ENCODE measurements at places on chromosomes 1 and 21. TPM values are rescaled to one million over a fixed set of nuclear protein-coding genes. Genes with fewer than 3 reads are reported as not detected.

DNA sequence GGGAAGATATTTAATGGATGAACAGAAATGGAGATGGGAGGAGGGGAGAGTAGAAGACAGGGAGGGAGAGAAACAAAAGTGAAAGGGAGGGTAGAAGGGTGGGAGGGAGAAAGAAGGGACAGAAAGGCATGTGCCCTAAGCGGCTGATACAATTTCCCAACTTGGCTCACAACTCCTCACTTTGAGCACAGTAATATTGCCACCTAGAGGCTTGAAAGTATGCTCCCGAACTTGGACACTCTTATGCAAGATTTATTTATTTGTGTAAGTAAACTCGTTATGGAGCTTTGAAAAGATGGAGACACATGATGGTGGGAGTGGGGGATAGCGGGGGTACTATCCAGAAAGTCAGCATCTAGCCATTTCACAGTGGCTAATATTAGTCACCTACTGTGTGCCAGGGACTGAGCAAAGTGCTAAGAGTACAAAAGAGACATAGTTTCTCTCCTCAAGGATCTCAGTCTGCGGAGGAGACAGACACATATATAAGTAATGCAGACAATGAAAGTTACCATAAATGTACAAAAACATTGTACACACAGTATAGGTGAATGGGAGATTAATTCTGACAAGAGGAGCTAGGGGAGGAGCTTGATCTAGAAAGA is 189.7 kb downstream of the SEC16B start:
- no peak for DNase-seq

- no peak for DNase-seq
Observed at GRCh38 chr1:111582644-111583618, 36.7 kb upstream of the RAP1A start.

- DNase-seq, result no peak
Observed at GRCh38 chr1:92442351-92442750, 44.4 kb downstream of the GFI1 start.

LRRC7 gene
- polyA plus RNA-seq, result 25.8 TPM

GRCh38 chr1:113073479-113073950 is 517 bp downstream of the LRIG2 start:
- no peak for DNase-seq

DNA sequence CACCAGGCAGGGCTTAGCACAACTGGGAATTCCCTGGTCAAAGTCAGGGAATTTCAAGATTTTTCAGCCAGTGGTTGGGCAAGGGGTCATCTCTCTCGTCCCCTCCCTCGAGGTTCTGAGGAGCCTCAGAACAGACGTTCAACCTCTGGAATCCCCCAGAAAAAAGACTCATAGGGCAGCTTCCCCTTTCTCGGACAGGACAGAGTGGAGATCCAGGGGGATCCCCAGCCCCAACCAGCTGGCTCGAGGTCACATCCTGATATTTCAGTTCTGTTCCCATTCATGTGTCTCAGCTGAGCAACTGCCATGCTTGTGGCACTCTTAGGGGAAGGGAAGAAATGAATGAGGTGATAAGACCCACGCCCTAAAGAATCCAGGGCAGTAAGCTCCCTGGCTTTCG is 4.9 kb upstream of the LAD1 start:
- no peak for DNase-seq

LEMD1 gene
- polyA plus RNA-seq, result 0.30 TPM
